Mucosa of gallbladder (tissue), 1 donor: ENCODE measurements at places on chromosomes 12 and 14. TPM values are rescaled to one million over a fixed set of nuclear protein-coding genes. Genes with fewer than 3 reads are reported as not detected.

GPR132 gene
- total RNA-seq: 3.7 TPM

OTUB2 gene
- total RNA-seq: 2.1 TPM

DEPDC4 gene
- total RNA-seq: 2.1 TPM

CCDC92 gene
- 45.6 TPM for total RNA-seq

SMAGP gene
- 40.4 TPM for total RNA-seq

DNA sequence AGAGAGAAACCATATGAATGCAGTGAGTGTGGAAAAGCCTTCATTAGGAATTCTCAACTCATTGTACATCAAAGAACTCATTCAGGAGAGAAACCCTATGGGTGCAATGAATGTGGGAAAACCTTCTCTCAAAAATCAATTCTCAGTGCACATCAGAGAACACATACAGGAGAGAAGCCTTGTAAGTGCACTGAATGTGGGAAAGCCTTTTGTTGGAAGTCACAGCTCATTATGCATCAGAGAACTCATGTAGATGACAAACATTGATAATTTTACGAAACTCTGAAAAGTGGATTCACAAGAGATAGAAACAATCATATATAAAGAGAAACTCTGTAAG lies 22.9 kb downstream of the ZNF268 start:
- no peak for DNase-seq

- DNase-seq: no peak
Measured at GRCh38 chr12:100867639-100868393, 73.2 kb downstream of the ANO4 start.

MDP1 gene
- total RNA-seq: 20.3 TPM
